Activated T-cell treated with anti-CD3 and anti-CD28 coated beads, Interleukin-2, amount 50 U/mL, for 72 hours (primary cell): ENCODE measurements at places on chromosomes 1 and 21.

DNA sequence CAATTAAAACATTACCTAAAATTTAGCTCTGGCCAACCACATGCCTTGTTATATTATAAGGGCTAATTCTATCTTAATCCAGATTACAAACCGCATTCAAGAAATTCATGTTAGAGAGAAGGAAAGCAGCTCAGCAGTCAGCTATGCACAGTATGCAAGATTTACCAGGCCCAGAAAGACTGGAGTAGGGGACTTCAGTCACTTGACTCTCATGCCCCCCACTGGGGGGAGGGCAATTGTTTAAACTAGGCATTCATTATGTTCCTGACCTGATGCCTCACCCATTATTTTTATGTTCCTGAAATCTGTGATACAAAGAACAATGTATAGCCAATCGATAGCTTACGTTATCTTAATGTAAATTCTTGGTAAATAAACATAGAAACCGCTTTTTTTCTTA lies 96.9 kb downstream of the ZNF644 start:
- no peak for DNase-seq

DNA sequence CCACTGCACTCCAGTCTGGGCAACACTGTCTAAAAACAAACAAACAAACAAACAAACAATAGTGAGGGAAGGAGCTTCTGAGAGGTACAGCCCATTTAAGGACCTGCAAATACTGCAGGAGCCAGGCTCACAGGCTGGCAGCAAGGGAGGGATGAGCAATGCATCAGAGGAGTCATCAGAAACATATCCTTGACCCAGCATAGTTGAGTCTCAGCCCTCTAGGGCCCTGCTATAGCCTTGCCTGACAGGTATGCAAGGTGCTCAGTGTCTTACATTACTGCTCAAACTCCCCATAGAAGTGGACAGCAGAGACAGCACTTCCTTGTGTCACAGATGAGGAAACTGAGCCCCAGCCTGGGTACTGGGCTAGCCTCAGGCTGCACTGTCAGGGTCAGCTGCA lies 7.3 kb upstream of the TTC4 start:
- DNase-seq = no peak

- DNase-seq = no peak
These were observed 137.7 kb downstream of the RUNX1 start for GRCh38 chr21:34911360-34911759.

DNA sequence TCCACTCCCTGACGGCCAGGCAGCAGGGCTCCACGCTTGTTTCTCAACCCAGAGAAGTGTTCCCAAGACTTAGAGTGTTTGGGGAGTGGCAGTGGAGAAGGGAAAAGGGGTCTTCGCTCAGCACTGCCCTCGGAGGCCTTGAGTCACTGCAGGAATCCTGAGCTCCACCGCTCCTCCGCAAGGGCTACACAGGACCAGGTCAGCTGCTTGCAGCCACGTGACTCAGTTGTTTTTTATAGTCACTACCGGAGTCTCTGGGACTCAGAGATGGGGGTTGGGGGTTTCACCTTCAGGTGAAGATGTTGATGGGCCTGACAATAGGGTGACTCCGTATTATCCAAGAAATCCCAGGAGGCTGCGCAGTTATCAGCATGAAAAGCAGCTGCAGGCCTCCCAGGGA lies 76.2 kb upstream of the TMEM51 start:
- DNase-seq = no peak

- DNase-seq = no peak
These were observed 33.1 kb upstream of the GORAB start for GRCh38 chr1:170498876-170499275.

DNA sequence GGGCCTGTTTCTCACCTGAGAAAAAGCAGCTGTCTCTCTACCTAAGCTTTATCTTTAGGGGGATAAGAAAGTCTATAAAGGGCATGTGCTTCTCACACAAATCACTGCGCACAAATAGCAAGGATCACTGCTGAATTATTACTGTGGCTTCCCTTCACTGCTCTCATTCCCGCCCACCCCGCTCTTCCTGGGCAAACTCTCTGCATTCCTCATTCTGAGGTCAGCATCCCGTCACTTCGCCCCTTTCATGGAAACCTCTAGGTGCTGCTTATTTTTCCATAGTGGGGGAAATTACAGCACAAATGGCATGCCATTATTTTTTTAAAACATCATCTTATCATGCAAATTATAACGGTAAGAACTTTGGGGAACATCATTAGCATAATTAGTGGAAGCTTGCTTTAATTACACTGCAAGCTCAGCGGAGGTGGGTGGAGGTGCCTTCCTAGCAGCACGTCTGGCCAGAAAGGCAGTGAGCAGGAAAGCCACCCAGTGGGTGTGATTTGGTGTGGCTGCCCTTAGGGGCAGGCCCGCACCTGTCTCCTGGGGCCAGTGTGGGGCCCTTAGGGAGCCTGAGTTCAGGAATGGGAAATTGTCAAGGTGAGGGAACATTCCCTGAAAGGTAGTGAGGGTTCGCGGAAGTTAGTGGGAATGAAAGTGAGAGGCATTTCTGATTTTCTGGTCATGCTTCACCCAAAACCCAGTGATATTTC lies 105.9 kb downstream of the LAMC2 start:
- no peak for DNase-seq

DNA sequence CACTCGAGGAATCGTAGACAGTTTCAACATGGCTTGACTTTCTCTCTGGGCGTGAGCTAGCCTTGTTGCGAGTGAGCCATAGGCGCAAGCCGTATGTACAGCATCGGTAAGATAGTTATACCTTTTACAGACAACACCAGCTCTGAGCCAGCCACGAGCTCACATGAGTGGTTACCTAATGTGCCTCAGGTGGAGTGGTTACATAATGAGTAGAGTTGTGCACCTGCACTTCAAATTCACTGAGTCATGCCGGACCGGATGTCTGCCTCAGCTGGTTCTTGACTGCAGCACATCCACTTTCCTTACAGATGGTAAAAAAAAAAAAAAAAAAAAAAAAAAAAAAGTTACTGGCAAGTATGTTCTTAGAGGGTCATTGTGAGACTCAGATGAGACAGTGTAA lies 360.4 kb upstream of the NR5A2 start:
- no peak for DNase-seq
